ENCODE measurements at places on chromosomes 4 and X. TPM values are rescaled to one million over a fixed set of nuclear protein-coding genes. Genes with fewer than 3 reads are reported as not detected.
A peak's percentile ranks its signal among the peaks of the same experiment; 100 is the strongest.

DNA sequence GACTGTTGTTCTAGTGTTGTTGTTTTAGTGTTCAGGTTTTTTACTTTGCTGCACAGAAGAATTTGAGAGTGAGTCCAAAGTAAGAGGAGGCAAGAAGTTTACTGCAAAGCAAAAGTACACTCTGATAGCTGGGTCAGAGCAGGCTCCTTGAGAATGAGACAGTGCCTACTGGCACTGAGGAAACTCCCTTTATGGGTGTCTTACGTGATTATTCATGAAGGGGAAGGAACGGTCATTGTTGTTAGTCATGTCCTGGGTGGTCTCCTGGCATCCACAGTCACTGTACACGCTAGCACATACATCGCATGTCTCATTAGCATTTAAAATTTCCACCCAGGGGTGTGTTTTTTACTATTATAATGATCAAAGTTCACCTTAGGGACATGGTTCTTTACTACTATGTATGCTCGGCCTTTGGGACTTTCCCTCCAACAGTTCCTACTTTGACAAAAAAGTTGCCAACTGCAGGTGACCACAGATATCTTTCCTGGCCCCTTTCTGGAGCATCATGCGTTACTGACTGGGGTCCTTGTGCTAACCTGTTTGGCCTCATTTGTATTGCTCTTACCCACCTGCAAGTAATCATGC, 688.9 kb upstream of the AMOT start:
- DNase-seq, result no peak

DNA sequence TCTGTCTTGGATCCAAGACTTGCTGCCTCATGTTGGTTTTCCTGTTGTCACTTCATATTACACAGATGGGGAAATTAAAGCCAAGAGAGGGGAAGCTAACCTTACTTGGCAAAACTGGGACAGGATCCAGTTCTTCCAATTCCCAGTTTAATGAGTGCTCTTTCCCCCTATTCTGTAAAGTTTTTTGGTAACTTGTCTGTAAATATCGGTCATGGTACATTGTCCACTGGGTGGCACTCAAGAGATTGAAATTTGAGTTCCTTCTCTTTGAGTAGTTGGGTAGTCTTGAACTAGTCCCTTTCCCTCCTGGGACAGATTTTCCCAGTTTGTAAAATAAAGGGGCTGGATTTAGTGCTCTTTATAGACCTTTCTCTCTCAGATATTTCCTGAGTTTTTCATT, 12.4 kb upstream of the EOLA2 start:
- no peak for DNase-seq

DNA sequence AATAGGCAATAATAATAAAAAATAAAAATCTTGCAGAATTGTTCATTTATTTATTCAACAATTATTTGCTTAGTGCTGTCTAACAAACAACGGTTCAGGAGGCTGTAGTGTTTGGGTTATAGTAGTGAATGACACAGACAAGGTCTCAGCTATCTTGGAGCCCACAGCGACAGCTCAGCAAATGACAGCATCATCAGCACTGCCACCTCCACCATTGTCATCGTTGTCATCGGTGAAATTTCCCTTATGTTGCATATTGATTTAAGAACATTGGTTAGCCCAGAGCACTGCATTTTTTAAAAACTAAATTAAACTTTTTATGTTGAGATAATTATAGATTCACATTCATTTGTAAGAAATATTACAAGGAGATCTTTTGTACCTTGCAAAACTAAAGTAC, 79.9 kb downstream of the TRAPPC11 start:
- DNase-seq, result no peak

- no peak for DNase-seq
These were observed 6.8 kb downstream of the CFAP99 start for GRCh38 chr4:2425386-2426068.

- no peak for DNase-seq
These were observed 20.6 kb downstream of the ZNF721 start for GRCh38 chr4:478373-478772.

- DNase-seq, result peak; percentile 68
These were observed at the start of gene PABPC4L for GRCh38 chr4:134201216-134202161. PABPC4L (minus strand) TSS chr4:134201789; CDS start chr4:134201019, 770 bp downstream.

DNA sequence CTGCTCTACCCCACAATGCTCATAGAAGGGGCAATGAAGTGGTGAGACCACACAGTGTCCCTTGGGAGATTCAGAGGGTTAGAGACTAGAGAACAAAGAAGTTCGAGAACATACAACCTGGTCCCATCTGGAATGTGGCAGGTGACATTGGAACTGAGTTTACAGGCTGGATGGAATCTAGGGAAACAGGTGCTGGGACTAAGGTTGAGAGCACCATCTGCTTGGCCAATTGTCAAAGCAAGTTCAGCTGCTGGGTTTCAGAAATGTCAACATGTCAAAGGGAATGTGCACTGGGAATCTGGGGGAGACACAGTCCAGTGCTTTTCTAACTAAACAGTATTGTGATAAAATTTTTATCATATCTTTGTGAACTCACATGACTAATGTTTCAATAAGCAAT, 15.9 kb upstream of the FAM13A start:
- no peak for DNase-seq

GRCh38 chr4:8593264-8594096, 915 bp downstream of the CPZ start:
- DNase-seq, result no peak

DNA sequence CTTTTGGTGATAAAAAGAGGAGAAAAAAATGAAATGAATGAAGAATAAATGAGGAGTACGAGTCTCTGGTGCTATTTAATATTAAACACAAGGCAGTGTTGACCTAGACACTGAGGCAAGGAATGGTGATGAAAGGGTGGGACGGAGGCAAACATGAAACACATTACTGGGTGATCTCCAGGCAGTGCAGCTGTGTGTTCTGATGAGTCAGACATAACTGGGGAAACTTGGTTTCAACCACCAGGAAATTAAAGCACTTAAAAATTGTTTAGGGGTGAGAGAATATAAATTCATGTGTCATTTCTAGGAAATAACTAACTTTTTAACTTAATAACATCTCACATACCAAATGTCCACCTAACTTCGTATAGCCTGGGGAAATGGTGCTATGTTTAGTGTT, 19.7 kb upstream of the CXCL6 start:
- DNase-seq, result peak; percentile 42

GRCh38 chr4:109298279-109299010, 4.0 kb downstream of the COL25A1 start:
- DNase-seq, result no peak

- DNase-seq, result no peak
These were observed 20.8 kb downstream of the NAT8L start for GRCh38 chr4:2079926-2080325.

DNA sequence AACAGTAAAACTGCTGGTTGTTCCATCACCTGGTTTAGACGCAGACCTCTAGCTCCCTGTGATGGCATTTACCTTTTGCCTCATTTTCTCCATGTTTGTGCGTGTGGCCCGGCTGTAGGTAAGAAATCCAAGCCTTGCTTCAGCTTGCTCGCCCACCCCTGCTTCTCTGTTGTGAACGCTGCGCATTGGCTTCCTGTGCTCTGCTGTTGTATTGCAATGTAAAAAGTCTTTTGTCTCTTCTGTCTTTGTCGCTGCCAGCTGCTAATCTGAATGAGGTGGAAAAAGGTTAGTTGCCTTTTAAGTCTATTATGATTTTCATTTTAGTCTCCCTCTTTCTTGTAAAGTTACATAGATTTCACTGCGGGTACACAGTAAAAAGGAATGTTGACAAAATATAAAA, 127.3 kb upstream of the PACRGL start:
- no peak for DNase-seq

DNA sequence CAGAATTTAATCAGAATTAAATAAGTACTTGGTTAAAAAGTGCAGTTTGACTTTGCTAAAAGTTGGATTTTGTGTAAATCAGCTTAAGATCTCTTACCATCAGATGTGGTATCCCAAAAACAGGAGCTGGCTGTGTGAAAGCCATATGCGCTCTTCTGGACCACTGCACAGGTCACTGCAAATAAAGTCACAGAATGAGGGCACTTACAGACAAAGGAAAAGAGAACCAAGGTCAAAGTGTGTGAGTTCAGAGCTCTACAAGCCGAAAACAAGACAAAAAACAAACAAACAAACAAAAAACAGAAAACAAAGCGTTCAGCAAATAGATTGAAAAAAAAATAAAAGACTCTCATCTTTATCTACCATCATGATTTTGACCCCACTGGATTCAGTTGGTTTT, 6.4 kb downstream of the DYNLT3 start:
- DNase-seq, result no peak

GRCh38 chrX:703466-703865, 72.9 kb downstream of the SHOX start:
- no peak for DNase-seq

GRCh38 chrX:17967888-17968287, 106.8 kb upstream of the RAI2 start:
- no peak for DNase-seq

- no peak for DNase-seq
These were observed 49.6 kb downstream of the KLF8 start for GRCh38 chrX:56281789-56282188.

- no peak for DNase-seq
These were observed 26.2 kb upstream of the SCRG1 start for GRCh38 chr4:173424899-173425805.

- peak; percentile 71 for DNase-seq
These were observed 290.6 kb upstream of the TAPT1 start for GRCh38 chr4:16516796-16517439.

DNA sequence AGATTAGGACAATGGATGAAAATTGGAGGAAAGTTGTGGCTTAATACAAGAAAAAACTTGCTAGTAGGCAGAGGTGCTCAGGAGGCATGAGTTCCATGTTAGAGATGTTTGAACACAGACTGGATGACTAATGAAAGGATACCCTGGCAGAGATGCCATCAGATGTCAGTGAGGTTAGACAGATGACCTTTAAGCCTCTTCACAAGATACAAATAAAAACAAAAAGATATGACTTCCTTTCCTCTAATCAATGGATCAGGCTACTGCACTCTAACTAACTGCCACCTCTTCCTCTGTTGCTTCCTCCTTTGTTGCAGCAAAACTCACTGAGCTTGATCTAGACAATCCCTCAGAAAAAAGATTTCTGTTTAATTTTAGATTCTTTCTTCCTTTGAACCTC, 14.7 kb downstream of the STAP1 start:
- no peak for DNase-seq

DNA sequence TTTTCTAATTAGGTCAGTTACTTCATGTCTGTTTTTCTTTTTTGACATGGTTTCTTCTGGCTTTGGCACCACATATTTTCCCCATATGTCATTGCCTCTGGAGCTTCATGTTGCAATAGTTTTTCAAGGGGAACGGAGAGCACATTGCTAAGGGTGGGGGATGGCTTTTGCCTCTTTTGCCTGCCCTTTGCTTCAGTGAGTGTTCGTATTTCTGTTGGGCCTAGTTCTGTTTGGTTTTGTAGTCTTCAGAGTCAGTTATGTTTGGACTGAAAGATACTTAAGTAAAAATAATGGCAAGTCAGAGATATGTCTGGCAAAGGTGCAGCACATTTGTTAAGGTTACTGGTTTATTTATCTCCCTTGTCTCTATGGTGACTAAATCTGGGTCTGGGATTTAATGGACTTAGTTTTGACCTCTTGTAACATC, 29.1 kb downstream of the FHL1 start:
- DNase-seq, result no peak

DNA sequence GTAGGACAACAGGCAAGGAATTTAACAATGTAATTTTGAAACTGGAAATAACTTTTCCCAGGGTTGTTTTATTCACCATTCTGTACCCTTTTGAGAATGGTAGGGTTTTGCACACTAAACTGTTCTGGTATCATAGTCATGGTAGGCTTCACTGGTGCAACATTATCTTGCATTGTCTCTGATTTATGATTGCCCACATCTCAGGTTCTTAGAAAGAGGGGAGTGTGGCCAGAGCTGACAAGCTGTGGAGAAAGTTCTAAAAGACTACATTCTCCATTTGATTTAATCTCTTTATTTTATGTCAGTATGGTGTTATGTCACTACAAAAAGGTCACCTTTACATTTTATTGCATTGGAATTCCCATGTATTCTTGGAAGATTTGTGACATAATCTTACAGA, 447.3 kb downstream of the GRIA2 start:
- DNase-seq, result no peak

- peak; percentile 74 for DNase-seq
These were observed 77.5 kb downstream of the HTRA3 start for GRCh38 chr4:8346838-8347605.

GRCh38 chr4:37803348-37803973, 23.0 kb upstream of the PGM2 start:
- no peak for DNase-seq

DNA sequence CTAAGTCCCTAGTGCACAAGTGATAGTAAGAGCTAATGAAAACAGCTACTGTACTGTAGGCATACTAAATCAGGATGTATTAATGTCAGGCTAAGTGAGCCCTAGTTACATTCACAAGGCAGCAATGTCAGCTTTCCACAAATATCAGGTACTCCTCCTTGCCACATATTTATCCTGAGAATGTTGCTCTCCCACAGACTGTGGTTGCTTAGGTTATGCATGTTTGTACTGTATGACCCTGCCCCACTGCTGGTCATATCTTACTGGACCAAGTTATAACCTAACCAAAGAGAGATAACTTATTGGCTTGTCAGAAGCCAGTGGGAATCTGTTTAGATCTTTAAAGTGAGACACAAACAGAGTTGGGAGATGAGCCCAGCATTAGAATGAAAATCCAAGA, 241.0 kb downstream of the SLC39A8 start:
- no peak for DNase-seq

DNA sequence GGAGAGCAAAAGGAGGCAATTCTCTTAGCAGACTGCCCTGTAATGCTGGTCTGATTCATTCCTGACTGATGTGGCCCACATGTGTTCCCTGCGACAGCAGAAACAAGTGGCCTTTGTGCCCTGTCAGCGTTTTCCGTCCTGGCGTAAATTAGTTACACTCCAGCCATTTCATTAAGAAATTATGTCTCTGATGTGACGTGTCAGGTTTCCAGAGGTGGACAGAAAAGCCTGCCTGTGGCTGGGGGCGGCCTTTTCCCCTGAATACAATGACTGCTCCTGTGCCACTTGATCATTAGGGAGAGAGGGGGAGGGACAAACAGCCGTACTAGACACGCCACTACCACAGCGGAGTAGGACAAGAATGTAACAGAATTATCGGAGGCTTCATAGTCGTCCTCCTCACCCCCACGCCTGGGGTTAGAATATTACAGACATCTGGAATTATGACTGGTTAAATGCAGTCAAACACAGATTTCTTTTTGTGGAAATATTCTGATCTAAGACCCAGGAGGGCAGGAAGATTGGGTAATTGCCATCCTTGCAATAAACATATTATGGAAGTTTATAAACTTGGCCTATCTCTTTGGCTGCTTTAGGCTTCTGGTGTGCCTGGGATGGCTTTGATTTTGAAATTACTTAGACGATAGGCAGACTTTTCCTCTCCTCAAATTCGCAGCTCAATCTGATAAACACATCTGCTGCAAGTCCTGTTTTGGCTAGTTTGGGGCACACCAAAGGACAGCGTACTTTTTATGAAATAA, 146.2 kb upstream of the BCOR start:
- no peak for DNase-seq

- DNase-seq, result no peak
These were observed 51.0 kb downstream of the RELL1 start for GRCh38 chr4:37635155-37635554.

- DNase-seq, result no peak
These were observed 258.5 kb upstream of the GIMD1 start for GRCh38 chr4:106627051-106627450.

Gene ASMT
- total RNA-seq, result not detected

Gene MAMLD1
- 2.6 TPM for total RNA-seq

Gene ETDB
- total RNA-seq, result not detected

Gene VCX3B
- 0.21 TPM for total RNA-seq

Gene USP17L12
- not detected for total RNA-seq

Gene EGFL6
- not detected for total RNA-seq

Gene MED12
- total RNA-seq, result 25.9 TPM

Gene TIGD4
- total RNA-seq, result 0.37 TPM

Gene GYPA
- not detected for total RNA-seq

Gene SFRP2
- total RNA-seq, result 0.76 TPM

Gene DUSP9
- total RNA-seq, result not detected

Gene SLC6A14
- not detected for total RNA-seq
